NCI-H1048 (cell line): ENCODE measurements at places on chromosomes 3 and 15.

- DNase-seq, result no peak
These were observed 4.3 kb downstream of the TNIK start for GRCh38 chr3:171455603-171456550.

DNA sequence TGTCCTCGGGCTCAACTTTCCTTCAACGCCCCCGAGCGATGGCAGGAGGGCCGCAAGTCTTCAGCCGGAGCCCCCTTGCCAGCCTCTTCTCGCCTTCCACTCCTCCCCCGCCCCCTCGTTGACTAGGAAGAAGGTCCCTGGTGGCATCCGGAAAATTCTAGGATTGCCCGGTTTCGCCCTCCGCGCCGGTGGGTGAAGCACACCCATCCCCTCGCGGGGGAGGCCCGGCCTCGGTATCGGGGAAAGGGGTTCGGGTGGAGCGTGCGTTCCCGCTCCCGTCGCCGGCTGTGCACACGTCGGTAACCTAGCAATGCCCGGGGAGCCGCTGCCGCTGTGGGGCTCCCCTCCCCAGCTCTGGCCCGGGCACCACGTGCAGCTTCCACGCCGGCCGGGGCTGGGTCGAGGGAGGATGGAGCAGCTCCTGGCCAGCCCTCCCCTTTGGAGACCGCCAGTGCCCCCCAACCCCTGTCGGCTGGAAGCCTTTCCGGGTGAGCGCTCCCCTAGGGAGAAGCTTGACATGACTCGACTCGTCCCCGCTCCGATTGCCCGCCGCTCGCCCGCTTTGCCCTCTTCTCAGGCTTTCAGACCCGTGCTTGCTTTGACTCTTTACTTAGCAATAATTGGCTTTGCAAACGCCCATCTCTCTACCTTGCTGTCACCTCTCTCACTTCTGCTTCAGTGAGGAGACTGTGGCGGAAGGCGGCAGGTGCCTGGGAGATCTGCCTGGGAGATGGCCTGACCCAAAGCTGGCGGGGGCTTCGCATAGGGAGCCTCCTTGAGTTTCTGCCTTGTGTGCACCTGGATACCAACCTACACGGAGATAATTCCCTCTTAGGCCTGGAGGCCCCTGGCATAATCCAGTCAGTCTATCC lies 1.3 kb downstream of the CACNA1D start:
- no peak for DNase-seq

DNA sequence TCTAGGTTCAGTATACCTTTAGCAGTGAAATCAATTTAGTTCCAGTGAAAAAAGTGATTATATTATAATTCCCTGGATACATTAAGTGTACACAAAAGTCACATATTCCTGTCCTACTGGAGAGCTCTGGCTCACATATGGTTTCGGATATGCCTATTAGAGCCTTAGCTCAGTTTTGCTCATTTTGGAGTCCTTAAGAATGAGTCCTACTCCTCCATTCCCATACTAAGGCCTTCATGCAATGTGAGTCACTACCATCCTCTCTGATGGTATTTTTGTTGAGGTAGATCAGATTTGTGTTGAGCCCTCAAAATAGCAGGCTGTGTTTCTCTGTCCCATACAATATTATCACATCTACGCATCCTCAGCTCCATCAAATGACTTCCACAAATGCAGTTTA lies 294.2 kb upstream of the COL8A1 start:
- no peak for DNase-seq

GRCh38 chr3:120773932-120774331 lies 31.4 kb downstream of the GTF2E1 start:
- DNase-seq, result no peak

DNA sequence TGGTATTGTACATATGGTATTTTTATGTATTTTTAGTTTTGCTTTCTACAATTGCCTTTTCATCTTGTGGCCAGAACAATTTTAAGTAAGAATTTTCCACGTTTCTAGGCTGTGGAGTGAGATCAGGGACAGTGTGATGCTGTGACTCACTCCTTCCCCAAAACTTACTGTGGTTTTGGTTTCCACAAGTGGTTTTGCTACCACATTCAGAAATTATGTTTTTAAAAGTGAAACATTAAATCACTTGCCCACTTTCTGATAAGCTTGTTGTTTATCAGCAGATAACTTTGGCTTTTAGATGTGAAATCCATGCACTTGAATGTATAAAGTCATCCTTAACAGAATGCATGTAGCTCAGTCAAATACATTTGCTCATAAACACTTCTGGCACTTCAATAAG lies 192.2 kb upstream of the THRB start:
- DNase-seq, result no peak

- no peak for DNase-seq
These were observed 151.1 kb downstream of the PGPEP1L start for GRCh38 chr15:98856532-98856907.

DNA sequence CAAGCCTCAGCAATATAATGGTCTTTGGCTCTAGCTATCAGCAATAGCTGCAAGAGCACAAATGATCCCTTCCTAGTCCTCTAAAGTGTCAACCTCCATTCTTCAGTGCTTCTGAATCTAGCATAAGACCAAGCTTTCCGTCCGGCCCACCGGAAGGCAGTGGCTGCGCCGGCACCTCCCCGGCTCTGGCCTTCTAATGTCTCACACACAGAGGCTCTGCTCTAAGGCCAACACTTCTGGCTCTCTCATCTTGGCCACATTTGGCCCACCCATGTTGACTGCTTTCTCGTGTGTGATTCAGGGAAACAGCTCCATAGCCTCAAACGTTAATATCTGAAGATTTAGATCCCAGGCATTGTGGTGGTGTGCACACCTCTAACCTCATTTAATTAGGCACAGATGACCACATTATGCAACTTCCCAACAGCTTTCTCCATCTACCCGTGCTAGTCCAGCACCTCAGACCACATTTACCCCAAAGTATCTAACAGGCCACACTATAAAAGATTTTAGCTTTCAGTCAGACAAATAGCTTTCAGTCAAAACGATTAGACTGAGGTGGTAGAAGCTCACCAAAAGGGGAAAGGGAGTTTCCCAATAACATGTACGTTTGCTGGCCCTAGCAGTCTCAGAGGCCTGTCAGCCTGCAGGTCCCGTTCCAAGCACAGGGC lies 19.3 kb downstream of the SLC51A start:
- no peak for DNase-seq

GRCh38 chr3:174051191-174051590 lies 653.6 kb downstream of the NLGN1 start:
- DNase-seq, result no peak

- no peak for DNase-seq
These were observed 652.4 kb upstream of the NAALADL2 start for GRCh38 chr3:174206607-174207192.

GRCh38 chr3:197828-198491 lies 1.4 kb downstream of the CHL1 start:
- no peak for DNase-seq

GRCh38 chr3:195106418-195106906 lies 164.5 kb downstream of the XXYLT1 start:
- DNase-seq, result no peak

- DNase-seq, result no peak
These were observed 54.6 kb downstream of the SPRED1 start for GRCh38 chr15:38307251-38307650.

GRCh38 chr3:114741066-114741465 lies 406.0 kb downstream of the ZBTB20 start:
- no peak for DNase-seq

- no peak for DNase-seq
These were observed 63.1 kb downstream of the SERP1 start for GRCh38 chr3:150483226-150483625.

DNA sequence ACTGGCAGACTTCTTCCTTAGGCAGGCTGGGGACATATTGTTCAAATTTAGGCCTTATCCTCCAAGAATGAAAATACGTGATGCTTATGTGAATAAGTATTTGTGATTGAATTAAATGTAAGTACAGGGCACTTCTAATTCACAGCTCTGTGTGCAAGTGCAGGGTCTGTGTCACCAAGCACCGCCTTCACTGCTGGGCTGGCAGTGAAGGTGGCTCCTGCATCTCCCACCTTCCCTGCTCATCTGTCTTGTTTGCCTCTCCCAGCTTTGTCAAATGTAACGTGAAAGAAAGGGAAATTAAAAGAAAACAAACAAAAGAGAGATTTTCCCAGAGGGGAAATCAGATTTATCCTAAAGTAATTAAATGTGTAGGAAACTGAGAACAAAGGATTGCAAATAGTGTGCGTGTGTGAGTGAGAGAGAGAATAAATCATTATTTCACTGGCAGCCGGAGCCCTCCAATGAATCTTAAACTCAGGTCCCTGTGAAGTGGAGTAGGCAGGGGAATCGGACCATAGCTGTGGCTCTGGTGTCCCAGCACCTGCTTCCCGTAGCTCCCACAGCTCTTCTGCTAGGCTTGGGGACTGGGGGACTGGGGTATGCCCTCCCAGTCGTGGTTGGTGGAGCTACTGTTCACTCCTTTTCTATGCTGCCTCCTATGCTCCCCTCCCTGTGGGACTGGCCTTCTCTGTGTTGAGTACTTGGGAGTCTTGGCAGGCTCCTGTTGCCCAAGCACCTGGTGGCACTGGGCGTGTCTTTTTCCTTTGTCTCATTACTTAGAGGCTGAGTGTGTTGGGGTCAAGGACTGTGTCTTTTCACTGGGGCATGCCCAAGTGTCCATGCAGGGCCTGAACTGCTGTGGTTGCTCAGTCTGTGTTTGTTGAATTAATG lies 222.2 kb downstream of the EPHB1 start:
- no peak for DNase-seq

GRCh38 chr3:122929188-122930062 lies 98.1 kb downstream of the SEMA5B start:
- DNase-seq, result no peak

DNA sequence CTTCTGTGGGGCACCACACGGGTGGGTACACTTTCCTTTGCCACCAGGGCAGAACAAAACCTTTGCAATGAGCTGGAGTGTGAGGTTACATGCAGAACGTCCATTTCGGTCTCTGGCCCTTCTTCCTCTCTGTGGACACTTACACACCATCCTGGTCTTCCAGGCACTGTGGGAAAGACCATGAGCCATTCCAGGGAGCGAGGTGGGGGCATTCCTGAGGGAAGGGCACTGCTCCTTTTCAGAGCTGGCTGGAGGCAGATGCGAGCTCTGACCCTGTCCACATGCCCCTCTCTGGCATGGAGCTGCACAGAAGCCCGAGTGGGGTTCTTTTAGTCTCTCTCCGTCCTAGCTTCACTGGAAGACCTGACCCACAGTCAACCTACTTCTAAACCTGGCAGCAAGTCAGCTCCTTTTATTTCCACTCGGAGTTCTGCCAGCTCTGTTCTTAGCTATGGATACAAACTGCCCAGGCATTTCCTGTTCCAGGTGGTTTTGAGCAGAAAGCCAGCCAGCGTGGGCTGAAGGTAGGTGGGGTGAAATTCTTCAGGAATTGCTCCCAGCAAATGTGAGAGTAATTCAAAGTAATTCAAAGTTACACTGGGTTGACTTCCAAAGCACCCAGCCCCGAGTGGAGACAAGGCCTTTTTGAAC lies 281.4 kb downstream of the ADAMTS17 start:
- DNase-seq, result no peak

DNA sequence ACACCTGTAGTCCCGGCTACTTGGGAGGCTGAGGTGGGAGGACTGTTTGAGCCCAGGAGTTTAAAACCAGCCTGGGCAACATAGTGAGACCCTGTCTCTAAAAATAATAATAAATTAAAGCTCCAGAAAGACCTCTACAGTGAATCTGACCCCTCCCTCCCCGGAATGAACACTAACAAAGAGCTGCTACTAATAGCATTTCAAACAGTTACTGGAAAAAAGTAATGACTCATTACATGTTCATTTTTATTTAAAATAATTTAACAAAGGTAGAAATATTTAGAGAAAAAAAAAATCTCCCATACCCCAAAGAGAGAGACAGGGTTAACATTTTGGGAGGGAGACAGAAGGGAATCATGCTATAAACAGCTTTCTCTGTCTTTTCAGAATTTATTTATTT lies 2.2 kb upstream of the UBA3 start:
- no peak for DNase-seq

GRCh38 chr15:57556040-57556439 lies 35.7 kb upstream of the MYZAP start:
- no peak for DNase-seq
